ENCODE measurements at places on chromosomes 7 and 10.

- DNase-seq = no peak
These were observed 56.9 kb downstream of the CTBP2 start for GRCh38 chr10:125103466-125103865.

GRCh38 chr10:58517081-58517480 is 4.4 kb downstream of the BICC1 start:
- no peak for DNase-seq

DNA sequence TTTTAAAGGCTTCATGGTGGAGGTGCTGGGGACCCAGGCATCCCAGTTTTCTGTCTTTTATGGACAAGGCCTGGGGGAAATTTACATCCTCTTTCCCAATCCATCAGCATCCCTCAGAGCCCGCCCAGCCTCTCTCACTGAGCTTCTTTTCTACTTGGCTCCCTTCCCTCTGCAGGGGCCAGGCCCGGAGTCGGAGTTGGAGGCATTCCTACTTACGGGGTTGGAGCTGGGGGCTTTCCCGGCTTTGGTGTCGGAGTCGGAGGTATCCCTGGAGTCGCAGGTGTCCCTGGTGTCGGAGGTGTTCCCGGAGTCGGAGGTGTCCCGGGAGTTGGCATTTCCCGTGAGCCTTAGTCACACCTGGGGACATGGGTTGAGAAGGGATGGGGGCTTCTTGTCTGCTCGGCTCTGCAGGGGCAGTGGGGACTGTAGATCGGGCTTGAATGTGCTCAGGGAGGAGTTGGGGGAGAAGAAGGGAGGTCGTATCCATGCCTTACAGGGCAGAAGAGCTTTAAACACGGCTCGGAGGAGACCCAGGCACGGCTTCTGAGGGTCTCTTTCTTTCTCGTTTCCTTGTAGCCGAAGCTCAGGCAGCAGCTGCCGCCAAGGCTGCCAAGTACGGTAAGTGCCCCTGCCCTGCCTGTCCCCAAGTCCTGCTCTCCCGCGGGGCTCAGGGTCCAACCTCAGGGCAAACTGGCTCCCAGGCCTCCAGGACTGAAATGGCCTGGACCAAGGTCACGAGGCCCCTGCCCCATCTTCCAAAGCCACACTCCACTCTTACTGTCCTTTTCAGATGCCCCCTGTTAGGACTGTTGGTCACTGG is 27.3 kb upstream of the LIMK1 start:
- DNase-seq = peak; percentile 36

DNA sequence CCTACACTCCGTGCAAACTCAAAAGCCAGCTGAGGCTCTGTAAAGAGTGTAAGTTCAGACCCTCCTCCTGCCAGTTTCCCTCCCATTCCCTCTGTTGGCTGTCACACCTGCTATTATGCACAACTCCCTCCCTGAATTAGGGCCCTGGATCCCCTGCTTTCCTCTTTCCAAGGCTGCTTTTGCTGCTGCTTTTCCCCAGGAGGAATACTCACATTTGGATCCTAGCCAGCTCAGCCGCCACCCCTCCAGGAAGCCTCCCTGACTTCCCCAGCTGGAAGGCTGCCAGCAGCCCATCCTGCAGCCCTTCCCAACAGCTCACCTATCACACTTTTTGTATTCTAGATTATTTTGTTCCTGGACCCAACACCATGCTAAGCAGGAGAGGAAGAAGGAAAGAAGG is 40.9 kb upstream of the WDR11 start:
- no peak for DNase-seq

- peak; percentile 78 for DNase-seq
These were observed 24.7 kb upstream of the ADCYAP1R1 start for GRCh38 chr7:31027161-31027965.

GRCh38 chr10:30456266-30456665 is 22.3 kb downstream of the MAP3K8 start:
- no peak for DNase-seq

DNA sequence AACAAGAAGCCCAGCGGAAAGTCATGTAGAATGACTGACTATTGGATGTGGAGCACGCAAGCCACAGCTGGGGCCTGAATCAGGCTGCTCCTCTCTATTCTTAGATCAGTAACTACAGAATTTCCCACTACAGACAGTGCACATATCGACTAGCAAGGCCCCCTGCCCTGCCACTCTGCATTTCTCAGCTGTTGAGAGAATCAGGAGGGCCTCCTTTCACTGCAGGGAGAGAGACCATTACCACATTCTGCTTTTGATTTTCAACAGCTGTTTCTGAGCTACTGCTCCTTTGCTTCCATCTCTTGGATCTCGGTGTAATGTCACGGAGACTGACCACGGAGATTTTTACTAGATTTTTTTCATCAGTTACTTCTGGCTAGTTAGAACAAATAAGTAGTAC is 73.8 kb downstream of the PON1 start:
- no peak for DNase-seq

GRCh38 chr10:81915504-81915897 is 40.5 kb downstream of the NRG3 start:
- DNase-seq = no peak
